ENCODE measurements at places on chromosomes 12 and 14.
A peak's percentile ranks its signal among the peaks of the same experiment; 100 is the strongest.

DNA sequence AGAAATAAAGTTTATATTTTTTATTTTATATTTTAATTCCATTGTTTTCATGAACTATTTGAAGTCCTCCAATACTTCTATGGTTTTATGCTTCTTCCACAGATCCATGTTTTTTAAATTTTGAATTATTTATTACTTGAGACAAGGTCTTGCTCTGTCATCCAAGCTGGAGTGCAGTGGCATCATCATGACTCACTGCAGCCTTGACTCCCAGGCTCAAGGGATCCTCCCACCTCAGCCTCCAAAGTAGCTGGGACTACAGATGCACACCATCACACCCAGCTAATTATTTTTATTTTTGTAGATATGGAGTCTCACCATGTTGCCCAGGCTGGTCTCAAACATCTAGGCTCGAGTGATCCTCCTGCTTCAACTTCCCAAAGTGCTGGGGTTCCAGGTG lies 28.8 kb upstream of the DLGAP5 start:
- DNase-seq, result no peak

DNA sequence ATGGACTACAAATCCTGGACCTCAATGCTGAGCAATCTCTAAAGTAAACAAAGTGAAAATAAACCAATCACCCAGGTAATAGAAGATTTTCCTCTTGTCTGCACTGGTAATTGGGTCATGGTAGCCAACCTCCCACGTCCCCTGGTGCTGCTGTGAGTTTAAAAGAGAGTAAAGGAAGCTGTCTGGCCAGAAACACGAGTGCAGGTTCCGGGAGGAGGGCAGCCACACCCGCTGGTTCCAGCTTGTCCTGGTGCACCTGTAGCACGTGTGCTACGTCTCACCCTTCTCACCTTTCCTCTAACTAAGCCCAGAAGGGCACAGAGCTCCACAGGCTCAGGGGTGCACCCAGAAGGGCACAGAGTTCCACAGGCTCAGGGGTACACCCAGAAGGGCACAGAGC lies 5.4 kb downstream of the CRACR2A start:
- peak; percentile 57 for DNase-seq

DNA sequence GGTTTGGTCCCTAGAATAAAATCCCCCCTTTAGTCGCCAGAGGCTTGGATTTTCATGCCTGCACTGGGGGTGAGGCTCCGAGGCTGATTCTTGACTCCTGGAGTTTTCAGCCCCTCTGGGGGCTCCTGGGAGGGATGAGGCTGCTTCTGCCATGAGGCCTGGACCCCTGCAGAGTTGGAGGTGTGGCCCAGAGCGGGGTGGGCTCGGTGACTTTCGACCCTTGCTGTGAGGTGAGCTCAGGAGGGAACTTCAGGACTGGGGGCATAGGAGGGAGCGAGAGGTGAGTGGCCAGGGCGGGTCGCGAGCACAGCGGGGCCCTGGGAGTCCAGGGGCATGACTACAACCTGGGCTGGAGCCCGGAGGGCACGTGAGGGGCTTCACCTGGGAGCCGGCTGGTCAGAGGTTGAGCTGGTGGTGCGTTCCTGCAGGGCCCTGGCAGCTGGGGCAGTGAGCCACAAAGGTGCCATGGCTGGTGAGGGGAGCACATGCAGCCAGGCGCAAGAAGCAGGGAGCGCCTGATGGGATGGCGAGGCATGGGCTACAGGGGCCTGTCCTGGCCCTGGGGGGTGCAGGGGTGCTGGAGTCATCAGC lies 168.2 kb downstream of the KIF26A start:
- no peak for DNase-seq

DNA sequence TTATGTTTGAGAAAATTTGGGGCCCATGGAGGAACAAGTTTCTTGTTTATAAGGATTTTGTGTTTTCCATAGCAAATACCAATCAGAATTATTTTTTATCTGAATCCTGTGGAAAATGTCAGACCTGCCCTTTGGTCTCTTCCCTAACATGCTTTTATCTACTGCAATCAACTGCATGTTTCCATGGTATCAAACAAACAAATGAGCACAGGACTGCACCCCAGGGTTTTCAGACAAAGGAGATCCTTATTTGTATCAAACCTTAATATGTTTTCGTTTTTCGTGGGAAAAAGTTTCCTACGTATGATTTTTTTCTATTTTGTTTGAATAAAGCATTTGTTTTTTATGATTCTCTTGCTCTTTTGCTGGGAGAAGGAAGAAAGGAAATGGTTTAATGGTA lies 91.1 kb downstream of the GPR135 start:
- no peak for DNase-seq

GRCh38 chr12:70444903-70445302 lies 78.8 kb downstream of the KCNMB4 start:
- no peak for DNase-seq

- no peak for DNase-seq
These were observed 10.5 kb upstream of the RBM25 start for GRCh38 chr14:73047808-73048207.

GRCh38 chr14:21768116-21768874 lies 94.7 kb upstream of the OR4E1 start:
- no peak for DNase-seq

GRCh38 chr12:114678028-114678427 lies 5.9 kb downstream of the TBX3 start:
- no peak for DNase-seq

DNA sequence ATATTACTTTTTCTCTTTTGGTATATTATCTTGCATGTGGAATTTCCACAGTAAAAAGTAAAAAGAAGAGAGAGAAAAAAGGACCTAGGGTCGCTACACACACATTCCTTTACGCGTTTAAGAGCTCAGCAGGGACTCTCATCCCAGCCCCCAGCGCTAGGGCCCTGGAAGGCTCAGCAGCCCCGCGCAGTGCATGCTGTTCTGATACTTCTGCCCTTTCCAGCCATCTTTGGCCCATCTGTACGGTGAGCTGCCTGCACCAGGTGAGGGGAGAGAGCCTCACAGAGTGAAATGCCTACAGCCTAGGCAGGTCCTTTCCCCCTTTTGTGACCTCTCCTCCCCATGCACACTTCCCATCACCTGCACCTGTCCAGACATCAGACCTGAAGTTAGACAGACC lies 1.6 kb upstream of the LTBR start:
- DNase-seq, result no peak

All from CD4-positive, alpha-beta T cell treated with Interleukin-17A for 4 hours (primary cell).